T-helper 2 cell (primary cell): ENCODE measurements at places on chromosomes 2 and 18.

- no peak for DNase-seq
Measured at GRCh38 chr2:61179701-61180639, 18.0 kb downstream of the C2orf74 start.

- DNase-seq, result no peak
Measured at GRCh38 chr2:98416383-98417159, 28.1 kb upstream of the INPP4A start.

- no peak for DNase-seq
Measured at GRCh38 chr18:74806700-74807416, 209.2 kb downstream of the ZNF407 start.

DNA sequence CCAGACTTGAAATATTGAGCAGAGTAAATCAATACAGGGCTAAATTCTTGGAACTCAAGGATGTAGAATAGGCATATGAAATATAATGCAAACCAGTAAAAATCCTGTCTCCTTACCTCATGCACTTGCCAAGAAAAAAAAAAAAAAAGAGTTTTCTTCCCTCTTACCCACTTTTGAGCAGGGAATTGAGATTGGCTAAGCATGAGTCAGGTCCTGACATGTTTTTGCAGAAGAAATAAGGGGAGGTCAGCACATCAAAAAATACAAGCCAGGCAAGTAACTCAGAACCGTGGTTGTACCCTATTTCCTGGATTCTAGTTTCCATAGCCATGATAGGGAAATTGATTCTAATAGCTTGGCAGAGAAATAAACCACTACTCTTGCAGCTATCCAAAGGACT is 1526.7 kb downstream of the LRP1B start:
- DNase-seq, result no peak

DNA sequence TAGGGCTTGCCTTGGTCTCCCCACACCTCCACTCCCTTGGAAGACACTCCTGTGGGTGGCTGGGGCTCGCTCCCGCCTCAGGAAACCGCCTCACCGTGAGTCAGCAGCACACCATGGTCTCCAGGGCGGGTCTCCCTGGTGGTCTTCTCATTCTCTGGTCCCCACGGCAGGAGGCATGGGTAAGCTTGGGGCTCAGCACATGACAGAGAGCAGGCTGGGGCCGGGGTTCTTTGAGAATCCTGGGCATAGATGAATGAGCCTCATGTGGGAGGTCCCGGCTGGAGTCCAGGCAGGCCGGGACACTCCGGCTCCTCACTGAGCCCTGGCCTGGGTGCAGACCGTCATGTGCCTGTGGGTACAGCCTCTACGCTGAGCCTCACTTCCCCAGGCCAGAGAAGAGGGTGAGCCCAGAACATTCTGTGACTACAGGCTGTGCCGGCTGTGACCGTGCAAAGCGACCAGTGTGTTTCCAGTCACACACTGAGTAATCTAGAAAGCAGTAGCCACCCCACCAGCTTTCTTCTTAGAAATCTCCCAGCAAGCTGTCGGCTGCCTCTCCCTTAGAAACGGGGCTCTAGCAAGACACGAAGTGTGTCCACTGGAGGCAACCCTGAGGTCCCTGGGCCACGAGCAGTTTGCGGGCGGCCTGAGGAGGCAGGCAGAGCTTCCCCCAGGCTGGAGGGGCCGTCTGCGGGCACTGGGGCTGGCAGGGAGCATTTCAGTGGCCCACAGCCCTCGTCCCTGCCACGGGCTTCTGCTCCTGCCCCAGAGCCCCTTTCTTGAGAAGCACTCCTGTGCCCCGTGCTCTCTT is 93.1 kb downstream of the RHOB start:
- no peak for DNase-seq

DNA sequence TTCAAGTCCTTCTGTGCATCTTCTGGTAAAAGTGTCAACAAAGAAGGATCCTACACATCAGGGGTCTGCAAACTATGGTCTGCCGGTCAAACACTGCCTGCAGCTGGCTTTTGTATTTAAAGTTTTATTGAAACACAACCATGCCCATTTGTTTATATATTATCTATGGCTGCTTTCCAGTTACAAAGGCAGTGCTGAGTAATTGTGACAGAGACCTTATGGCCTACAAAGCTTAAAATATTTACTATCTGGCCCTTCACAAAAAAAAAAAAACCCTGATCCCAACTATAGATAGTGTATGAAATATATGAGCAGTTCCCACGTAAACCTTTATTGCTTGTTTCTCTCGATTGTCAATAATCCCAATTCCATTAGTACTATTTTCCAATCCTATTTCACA is 101.4 kb downstream of the RBMS1 start:
- no peak for DNase-seq

GRCh38 chr18:72419914-72420313 is 124.2 kb downstream of the CBLN2 start:
- no peak for DNase-seq

- no peak for DNase-seq
Measured at GRCh38 chr2:147648471-147648870, 196.4 kb upstream of the ACVR2A start.

DNA sequence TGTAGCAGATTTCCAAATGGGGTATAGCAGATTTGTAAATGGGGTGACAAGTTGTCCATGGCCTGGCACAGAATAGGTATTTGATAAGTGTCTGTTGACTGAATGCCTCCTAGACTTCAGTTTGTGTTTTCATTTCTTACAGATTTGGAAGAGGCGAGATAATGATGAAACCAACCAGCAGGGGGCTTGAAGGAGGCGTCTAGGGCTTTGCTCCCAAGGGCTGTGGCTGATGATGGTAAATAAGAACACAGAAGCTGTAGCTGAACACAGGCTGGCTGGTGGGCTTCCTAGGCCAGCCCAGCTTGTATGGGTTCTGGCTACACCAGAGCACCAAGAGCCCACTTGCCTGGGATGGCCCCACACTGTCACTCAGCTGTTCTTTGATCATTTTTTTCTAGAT is 19.4 kb downstream of the SFTPB start:
- peak; percentile 56 for DNase-seq

DNA sequence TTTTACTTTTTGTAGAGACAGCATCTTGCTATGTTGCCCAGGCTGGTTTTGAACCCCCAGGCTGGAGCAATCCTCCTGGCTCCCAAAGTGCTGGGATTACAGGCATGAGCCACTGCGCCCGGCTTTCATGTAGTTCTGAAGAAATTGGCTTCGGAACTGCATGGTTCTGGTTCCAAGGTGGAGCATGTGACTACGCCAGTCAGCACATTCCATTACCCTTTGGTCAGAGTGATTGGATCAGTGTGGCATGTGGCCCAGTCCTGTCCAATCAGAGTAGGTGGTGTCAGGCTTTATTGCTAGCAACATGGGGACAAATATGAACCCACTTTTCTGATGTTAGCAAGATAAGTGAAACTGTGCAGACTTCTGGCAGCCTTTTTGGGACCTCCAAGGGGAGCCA is 16.3 kb upstream of the ATOH8 start:
- no peak for DNase-seq

DNA sequence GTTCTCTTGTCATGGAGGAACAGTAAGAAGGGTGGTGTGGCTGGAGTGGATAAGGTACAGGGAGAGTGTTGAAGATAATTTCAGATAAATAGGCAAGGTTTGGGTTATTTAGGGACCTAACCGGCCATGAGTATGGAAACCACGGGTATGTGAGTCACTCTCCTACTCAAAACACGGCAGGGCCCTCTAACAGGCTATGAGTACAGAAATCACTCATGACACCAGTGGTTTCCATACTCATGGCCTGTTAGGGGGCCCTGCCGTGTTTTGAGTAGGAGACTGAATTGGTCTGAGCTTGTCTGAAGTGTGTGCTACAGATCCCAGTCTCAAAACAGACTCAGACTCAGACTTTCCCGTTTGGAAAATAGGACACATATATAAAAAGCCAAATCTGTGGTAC is 428.4 kb upstream of the HNMT start:
- DNase-seq, result no peak

GRCh38 chr2:28389399-28390240 is 3.0 kb upstream of the FOSL2 start:
- no peak for DNase-seq
